ENCODE measurements at places on chromosomes 1 and 21.

DNA sequence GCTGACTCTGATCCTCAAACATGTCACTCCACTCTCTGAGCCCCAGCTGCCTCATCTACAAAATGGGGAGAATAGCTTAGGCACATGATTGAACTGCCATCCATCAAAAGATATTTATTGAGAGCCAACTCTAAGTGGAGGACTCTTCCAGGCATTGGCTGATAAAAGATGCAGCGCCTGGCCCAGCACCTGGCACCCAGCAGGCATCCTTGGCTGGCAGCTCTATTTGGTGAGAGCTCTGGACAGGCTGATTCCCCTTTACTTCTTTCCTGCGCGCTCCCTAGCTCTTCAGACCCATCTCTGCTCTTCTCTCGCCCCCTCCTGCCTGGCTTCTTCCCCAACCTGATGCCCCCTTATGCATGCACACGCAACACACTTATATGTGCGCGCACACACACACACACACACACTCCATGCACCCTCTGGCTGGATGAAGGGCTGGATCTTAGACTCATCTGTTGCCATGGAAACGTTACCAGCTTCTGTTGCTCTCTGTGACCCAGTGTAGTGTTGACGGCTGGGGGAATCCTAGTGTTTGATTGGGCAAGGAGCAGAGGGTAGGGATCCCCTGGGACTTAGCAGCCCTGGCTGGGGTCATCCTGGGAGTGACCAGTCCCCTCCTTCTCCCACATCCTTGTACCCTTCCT, 49.3 kb downstream of the VWA5B1 start:
- no peak for DNase-seq

DNA sequence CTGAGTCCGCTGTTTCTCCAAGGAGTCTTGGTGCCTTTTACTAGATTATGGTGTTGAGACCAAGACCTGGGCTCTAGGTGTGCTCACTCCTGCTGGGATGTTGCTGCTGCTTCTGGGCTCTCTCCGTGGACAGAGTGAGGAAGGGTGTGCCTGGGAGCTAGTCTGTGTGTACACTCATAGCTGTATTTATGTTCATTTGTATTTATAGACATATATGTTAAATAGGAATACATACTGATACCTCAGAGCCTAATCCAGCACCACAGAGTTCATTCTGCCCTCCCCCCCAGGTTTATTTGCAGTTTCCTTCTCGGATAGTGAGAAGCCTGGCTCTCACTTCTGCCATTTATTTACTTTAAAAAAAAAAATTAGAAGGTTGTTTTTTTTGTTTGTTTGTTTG, 12.6 kb downstream of the PCNT start:
- no peak for DNase-seq

DNA sequence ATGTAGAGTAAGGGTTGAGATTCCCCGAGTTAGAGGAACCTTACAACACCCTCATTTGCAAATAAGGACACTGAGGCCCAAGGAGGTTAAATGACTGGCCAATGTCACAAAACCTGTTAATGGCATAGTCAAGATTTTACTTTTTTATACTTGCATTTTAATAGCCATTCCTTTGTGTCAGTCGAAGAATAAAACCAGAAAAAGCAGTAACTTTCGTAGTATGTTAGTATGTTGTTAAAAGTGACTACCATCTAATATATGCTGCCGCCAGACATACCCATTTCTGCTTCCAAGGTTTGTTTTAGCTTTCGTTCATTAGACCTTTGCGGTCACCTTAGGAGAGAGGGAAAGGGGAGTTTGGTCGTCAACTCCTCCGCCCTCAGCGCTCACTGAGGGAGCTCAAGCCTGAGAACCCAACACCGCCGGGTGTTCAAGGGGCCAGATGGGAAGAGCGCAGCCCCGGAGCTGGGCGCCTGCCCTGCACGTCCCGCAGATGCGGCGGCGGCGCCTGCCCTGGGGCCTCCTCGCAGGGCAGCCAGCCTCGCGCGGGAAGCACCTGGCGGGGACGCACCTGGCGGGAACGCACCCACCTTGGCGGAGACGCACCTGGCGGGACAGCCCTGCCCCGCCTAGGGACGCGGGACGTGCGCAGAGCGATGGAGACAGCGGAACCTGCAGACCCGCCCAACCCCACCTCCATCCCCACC, 466 bp downstream of the VPS26C start:
- peak; percentile 48 for DNase-seq

DNA sequence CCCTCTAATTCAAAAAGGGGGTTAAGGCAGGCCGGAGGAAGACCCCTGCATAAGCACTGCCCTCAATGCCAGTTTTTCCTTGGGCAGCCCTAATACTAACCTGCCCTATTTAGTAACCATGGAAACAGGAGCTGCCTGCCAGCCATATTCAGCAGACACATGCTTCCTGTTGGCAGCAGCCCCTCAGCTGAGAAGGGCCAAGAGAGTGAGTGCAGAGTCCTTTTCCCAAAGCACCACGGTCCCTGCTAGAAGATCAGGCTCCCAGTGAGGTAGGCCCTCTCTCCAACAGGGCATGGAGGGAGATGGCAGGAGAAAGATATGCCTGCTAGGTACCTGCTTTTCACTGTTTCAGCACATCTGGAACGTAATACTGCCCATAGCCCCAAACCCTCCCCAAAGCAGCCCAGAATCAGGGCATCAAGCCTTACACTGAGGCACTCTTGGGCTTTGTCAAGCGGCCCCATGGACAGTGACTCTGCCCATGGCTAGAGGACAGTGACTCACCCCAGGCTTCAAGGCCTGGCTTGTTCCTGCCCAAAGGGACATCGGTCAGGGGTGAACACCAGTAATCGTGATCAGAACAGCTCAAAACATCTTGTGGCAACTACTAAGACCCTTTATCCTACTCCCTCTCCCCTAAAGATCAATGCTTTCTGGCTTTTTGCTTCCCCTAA, 64.5 kb downstream of the BCAR3 start:
- no peak for DNase-seq

DNA sequence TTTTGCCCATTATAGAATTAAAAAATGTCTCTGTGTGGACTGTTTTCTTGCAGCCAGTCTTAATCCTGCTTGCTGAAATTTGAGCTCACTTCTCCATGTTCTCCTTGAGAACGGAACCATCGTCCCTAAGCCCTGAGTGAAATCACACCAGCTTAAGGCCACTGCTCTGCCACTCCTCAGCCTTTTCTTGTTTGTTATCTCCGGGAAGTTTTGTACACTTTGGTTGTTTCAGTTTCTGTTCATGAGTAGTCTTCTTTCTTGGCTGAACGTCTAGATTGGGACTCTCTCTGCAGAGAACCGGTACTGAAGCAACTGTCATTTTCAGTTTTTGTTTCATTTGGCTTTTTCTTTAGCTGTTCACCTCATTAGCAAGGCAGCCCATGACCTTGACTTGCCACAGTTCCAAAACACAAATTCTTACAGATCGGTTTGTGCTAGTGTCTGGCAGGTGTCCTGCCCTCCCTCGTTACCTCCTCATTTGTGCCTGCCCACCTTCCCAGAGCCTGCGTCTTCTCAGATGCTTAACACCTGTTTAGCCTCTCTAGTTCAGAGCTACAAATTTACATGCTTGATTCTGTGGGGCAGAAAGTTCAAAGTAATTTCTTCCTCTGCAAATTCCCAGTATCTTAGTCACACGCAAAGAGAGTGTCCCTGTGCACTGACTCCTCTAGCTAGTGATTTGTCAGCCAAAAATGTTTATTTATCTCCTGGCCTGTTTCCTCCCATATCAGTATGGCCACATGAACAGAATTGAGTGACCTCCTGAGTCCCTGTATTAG, 12.4 kb downstream of the PSEN2 start:
- no peak for DNase-seq

DNA sequence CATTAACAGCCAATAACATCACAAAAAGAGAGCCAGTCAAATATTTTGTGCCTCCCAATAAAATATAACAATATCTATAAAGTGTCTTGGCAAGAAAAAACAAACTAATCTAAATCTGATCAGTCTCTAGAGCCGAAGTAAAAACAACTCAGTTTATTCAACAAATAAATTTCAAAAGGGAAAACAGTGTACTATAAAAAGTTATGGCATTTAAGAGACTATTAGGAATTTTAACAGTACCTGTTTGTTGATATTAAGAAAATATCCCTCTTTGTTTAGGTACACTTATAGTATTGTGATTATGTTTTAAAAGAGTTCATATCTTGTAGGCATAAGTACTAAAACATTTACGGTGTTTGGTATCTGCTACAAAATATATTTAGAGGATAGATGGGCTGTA, 36.6 kb upstream of the C1orf53 start:
- no peak for DNase-seq

- no peak for DNase-seq
These were observed 28.3 kb downstream of the DDR2 start for GRCh38 chr1:162660574-162660973.

DNA sequence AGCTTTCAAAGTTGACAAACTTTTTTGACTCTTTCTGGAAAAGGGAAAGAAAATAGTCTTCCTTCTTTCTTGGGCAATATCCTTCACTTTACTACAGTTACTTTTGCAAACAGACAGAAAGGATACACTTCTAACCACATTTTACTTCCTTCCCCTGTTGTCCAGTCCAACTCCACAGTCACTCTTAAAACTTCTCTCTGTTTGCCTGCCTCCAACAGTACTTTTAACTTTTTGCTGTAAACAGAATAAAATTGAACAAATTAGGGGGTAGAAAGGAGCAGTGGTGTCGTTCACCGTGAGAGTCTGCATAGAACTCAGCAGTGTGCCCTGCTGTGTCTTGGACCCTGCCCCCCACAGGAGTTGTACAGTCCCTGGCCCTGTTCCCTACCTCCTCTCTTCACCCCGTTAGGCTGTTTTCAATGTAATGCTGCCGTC, 160.8 kb upstream of the SGIP1 start:
- no peak for DNase-seq

- no peak for DNase-seq
These were observed 56.4 kb upstream of the RUNX3 start for GRCh38 chr1:24986372-24986965.

- DNase-seq, result no peak
These were observed 385.5 kb downstream of the SMYD3 start for GRCh38 chr1:246121533-246121932.

DNA sequence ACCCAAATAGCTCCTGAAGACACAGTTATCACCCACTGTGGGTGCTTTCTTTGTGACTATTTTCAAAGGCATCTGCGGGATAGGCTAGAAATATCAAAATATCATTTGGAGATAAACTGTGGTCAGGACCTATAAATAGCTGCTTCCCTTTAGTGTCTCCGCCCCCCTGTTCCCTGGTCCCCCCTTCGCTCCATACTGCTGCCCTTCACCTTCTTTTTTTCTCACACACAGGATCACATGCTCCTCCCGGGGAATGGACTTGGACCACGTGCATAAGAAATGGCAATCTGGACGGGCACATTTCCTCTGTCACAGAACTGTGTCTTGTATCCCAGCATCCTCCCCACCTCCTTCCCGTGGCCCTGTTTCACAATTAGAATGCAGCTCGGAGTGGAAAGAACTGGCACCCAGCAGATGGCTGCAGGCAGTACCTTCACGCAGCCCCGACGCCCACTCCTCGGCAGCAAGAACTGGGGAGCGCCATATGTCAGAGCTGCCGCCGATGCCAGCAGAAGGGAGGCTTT, 68.8 kb upstream of the SSX2IP start:
- no peak for DNase-seq

- no peak for DNase-seq
These were observed 243.4 kb downstream of the NUF2 start for GRCh38 chr1:163565166-163565565.

- DNase-seq, result peak; percentile 22
These were observed 1.3 kb downstream of the PLA2G2E start for GRCh38 chr1:19922015-19922688.

GRCh38 chr1:34245967-34246366, 69.3 kb downstream of the C1orf94 start:
- DNase-seq, result no peak

DNA sequence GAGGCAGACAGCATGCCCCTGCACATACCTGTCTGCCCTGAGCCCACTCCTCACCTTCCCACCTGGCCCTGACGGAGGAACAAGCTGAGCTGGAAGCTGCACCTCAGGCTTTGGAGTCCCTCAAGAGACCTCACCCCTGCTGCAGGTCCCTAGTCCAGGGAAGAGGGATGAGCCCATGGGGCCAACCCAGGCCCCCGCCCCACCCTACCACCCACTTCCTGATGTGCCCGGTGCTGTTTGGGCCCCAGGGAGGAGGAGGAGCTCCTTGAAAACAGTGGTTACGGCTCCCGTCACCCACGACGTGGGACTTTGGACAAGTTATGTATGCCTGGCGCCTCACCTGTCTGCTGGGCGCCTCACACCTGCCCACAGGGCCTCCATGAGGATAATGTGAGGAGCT, 250.2 kb downstream of the NPHP4 start:
- no peak for DNase-seq

GRCh38 chr1:169363046-169363730, 4.4 kb downstream of the NME7 start:
- no peak for DNase-seq

GRCh38 chr1:9442278-9442846, 96.9 kb upstream of the SLC25A33 start:
- no peak for DNase-seq

GRCh38 chr1:100927276-100927675, 31.4 kb downstream of the SLC30A7 start:
- DNase-seq, result no peak

DNA sequence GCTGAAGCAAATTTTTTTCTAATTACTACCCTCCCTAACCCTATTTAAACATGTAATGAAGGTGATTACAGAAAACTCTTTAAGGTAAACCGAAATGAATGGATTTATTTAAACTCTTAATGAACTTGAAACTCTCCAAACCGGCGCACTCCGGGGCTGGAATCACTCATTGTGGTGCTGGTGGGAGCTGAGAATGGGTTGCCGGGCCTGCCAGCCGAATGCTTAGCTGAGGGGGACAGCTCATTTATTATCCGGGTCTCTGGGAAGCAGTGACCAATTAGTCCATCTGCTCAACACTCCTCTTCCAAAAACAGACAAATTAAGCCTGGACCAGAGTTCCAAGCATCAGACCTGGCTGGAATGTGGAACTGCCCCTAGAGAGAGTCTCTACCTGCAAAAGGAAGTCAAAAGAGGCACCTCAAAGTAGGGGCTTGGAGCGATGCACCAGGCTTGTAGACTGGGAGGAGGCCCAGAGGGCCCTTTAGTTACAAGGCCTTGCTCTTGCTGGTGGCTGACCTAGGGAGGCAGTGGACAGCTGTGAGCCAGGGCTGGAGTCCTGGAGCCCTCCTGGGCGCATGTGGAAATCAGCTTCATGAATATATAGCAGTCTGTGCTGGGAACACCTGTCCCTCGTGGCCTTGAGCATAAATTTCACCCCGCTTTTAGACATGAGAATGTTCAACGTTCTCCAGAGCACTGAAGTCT, 320.7 kb downstream of the AJAP1 start:
- no peak for DNase-seq

- no peak for DNase-seq
These were observed 1.9 kb downstream of the YBX1 start for GRCh38 chr1:42684139-42684538.

GRCh38 chr1:162847839-162848453, 13.0 kb downstream of the CCDC190 start:
- DNase-seq, result peak; percentile 71

- no peak for DNase-seq
These were observed 92.1 kb downstream of the MAB21L3 start for GRCh38 chr1:116203181-116203723.
